Activated T-cell treated with anti-CD3 and anti-CD28 coated beads, Interleukin-2, amount 50 U/mL, for 48 hours (primary cell): ENCODE measurements at places on chromosomes 11 and 22.

DNA sequence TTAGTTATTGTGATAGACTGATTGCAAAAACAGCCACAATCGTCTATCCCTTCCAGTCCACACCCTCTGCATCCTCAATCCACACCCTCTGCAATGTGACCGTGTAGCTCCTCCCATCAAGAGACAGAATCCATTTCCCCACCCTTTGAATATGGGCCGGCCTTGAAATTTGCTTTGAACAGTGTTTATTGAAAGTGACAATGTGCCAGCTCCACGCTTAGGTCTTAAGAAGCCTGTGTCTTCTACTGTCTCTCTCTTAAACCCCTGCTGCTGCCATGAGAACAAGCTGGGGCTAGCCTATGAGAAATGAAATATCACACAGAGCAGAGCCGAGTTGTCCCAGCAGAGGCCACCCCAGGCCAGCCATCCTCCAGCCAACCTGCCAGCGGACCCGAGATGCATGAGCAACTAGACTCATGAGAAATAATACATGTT lies 22.3 kb upstream of the MICAL2 start:
- DNase-seq = no peak

- DNase-seq = no peak
Observed at GRCh38 chr22:30806391-30806861, 111.8 kb downstream of the OSBP2 start.

- no peak for DNase-seq
Observed at GRCh38 chr11:1546077-1546535, 26.0 kb downstream of the DUSP8 start.

DNA sequence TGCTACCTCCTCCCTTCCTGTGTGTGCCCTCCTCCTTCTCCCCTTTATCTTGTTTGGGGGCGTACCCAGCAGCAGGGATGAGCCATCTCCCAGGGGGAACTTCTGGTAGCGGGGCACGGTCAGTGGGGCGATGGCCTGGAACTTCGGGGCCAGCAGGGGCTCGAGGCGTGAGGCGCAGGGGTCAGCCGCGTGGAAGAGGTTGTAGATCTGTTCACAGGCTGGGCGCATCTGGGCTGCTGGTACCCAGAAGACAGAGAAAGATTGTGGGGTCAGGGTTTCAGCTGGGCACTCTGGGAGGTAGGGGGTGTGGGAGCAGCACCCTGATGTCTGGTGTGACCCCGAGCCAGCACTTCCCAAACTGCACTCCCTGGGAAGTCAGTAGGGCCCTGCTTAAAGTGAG lies 9.1 kb downstream of the PITPNM1 start:
- DNase-seq = no peak

- DNase-seq = no peak
Observed at GRCh38 chr11:118531597-118532084, 649 bp downstream of the TMEM25 start.
